CD8-positive, alpha-beta memory T cell (primary cell): ENCODE measurements at places on chromosomes 2 and 18. TPM values are rescaled to one million over a fixed set of nuclear protein-coding genes. Genes with fewer than 3 reads are reported as not detected.

DNA sequence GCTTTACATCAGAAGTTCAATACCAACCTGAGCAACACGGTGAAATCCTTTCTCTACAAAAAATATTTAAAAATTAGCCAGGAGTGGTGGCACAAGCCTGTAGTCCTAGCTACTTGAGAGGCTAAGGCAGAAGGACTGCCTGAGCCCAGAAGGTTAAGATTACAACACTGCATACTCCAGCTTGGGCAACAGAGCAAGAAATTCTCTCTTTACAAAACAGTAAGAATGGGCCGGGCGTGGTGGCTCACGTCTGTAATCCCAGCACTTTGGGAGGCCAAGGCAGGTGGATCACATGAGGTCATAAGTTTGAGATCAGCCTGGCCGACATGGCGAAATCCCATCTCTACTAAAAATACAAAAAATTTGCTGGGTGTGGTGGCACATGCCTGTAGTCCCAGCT lies 113.2 kb downstream of the USP34 start:
- DNase-seq, result no peak
- peaks cover 12% of the 10 kb centered on the region for H3K36me3 ChIP-seq
- peaks cover 3% of the 10 kb centered on the region for H3K4me1 ChIP-seq

- no peak for DNase-seq
- H3K36me3 ChIP-seq, result peaks cover 16% of the 10 kb centered on the region
- H3K27ac ChIP-seq, result no peak overlapping the region
- H3K4me3 ChIP-seq, result no peak overlapping the region
- H3K27me3 ChIP-seq, result no peaks in the 10 kb centered on the region
- H3K4me1 ChIP-seq, result peaks cover 26% of the 10 kb centered on the region
These were observed 4.8 kb downstream of the PDK1 start for GRCh38 chr2:172560721-172561120.

GRCh38 chr18:44579028-44579702 lies 101.5 kb upstream of the SETBP1 start:
- H3K27me3 ChIP-seq, result no peaks in the 10 kb centered on the region
- H3K27ac ChIP-seq, result no peak overlapping the region
- H3K36me3 ChIP-seq, result no peaks in the 10 kb centered on the region
- DNase-seq, result no peak
- H3K4me3 ChIP-seq, result no peak overlapping the region
- H3K4me1 ChIP-seq, result no peaks in the 10 kb centered on the region

- H3K27me3 ChIP-seq, result no peaks in the 10 kb centered on the region
- H3K27ac ChIP-seq, result no peak overlapping the region
- H3K4me1 ChIP-seq, result peaks cover 9% of the 10 kb centered on the region
- peak; percentile 31 for DNase-seq
These were observed 192.6 kb downstream of the IKZF2 start for GRCh38 chr2:212958757-212959295.

The MYO7B gene
- not detected for total RNA-seq
